ELR (cell line): ENCODE measurements at places on chromosomes 1 and 21.
A peak's percentile ranks its signal among the peaks of the same experiment; 100 is the strongest.

GRCh38 chr1:180911640-180912191, 981 bp upstream of the KIAA1614 start:
- DNase-seq: peak; percentile 55

DNA sequence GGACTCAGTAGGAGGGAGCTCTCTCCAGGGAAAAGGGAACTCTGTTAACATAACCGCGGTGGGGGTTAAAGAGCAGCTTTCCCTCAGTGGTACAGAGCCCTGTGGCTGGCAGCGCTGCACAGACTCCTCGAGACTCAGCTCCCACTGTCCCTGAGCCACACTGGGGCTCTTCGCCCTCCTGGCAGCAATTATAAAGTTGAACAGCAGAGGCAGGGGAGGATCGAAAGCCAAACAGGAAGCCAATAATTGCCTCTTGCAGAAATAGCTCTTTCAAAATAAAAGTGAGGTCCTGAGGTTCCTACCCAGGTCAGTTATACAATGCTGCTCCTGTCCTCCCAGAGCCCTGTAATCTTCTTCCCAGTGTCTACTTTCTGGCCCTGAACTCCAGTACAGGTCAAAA, 77.0 kb downstream of the FAM78B start:
- no peak for DNase-seq

GRCh38 chr1:68116643-68117235, 66.3 kb upstream of the DIRAS3 start:
- DNase-seq: peak; percentile 61

DNA sequence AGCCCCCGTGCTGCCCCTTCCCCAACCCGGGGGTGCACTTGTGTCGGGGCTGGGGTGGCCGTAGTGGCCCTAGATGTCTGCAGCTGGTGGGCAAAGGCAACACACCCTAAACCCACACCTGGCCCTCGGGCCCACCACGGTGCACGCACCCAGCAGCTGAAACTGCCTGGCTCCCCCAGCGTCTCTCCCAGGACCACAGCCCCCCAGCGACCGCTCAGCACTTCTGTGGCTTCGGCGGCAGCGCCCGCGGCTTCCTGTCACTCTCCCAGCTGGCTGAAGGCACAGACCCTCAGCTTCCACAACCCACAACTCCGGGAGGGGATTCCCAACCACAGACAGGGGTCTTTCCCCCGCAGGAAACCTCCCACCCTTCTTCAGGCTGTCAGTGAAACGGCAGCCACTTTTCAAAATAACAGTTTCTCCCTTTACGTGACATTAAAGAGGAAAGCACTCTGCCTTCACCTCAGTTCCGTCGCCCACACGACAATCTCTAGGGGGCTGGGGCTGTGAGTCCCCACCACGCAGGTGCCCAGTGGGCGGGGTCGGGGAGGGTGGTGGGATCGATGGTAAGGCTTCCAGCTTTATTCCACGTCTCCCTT, 40.7 kb upstream of the COL6A2 start:
- no peak for DNase-seq

GRCh38 chr1:182634306-182635072, 30.3 kb upstream of the RGS16 start:
- DNase-seq: no peak

DNA sequence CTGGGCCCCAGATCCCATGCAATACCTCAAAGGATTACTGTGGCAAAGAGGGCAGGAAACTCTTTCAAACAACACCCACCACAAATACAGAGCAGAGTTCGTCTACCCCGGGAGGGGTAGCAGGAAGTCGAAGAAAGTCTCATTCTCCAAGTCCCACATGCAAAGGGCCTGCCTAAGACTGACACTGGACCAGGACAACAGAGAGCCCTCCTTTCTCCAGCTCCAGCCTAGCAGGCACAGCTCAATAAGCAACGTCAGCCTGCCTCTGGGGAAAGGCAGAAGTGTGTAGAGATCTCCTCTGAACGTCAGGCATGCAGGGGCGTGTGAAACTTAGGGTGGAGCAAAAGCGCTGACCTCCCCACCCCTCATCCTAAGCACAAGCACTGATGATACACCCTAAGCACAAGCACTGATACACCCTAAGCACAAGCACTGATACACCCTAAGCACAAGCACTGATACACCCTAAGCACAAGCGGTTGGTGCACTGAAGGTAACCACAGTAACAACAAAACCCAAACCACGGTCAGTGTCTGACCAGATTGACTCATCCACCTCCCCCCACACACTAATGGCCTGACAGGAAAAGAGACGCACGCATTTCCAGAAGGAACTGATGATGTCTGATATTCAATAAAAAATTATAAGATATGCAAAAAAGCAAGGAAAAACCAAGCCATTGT, 1.3 kb downstream of the KRTAP12-3 start:
- no peak for DNase-seq

DNA sequence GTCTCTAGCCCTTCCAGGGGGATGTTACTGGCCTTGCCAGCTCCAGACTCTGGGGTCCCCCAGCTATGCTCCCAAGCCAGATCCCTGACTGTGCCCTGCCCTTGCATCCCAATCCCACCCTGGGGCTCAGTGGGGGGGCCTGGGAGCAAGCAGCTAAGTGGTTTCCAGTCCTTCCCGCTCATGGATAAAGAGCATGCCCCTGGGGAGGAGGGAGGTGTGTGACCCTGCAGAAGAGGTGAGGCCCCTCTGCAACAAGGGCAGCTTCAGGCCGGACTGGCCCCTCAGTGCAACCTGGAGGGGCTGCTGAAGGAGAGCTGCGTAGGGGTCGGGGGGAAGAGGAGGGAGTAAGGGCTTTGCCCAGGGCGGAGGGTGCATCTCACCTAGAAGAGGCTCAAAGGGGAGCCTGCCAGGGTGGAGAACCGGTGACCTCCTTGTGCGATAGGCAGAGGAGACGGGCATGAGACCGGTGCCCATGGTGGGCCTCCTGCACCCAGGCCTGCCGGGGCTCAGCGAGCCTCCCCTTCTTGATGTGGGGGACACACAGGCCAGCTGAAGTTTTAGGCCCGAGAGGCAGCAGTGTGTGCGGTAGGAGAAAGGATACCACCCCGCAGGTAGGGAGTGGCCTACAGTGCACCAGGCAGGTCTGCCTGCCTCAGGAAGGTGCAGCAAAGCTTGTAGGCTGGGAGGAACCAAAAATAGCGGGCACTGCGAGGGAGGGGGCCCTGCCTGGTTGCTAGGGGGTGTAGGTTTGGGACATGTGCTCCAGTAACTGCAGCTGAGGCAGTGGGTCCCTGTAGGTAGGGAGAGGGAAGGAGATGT, 3.1 kb downstream of the OBSCN start:
- no peak for DNase-seq

- DNase-seq: no peak
Observed at GRCh38 chr21:35198565-35198964, 149.5 kb upstream of the RUNX1 start.

GRCh38 chr1:197913495-197914276, 3.5 kb upstream of the LHX9 start:
- peak; percentile 12 for DNase-seq

DNA sequence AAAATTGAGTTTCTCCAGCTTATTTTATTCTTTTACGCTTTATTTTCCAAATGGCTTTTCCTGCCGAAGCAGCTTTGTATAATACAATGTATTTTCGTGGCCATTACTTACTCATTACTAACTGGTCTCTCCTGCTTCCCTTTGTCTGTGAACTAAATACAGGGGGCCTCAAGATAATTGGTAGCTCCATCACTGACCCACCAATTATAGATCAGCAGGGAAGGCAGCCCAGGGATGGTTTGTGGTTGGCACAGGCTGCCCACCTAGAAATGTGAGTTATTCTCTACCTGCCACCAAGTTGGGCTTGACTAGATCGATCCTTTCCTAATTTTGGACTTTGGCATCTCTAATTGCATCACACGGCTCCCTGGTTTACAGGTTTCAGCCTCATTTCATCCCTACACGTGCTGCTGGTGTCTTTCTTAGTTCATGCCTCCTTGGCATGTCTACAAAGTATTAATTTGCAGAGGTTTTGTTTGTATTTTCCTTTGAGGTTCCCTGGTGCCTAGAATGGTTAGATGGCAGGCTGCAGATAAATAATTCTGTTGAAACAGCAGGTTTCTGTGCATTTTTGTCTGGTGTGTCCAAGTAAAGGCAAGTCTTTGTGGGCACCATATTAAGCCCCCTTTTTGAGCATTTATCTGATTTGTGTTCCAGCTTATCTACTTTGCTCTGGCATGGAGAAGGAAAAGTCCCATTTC, 35.2 kb downstream of the PEX14 start:
- DNase-seq: no peak

- no peak for DNase-seq
Observed at GRCh38 chr1:30104551-30104950, 618.8 kb downstream of the MATN1 start.

DNA sequence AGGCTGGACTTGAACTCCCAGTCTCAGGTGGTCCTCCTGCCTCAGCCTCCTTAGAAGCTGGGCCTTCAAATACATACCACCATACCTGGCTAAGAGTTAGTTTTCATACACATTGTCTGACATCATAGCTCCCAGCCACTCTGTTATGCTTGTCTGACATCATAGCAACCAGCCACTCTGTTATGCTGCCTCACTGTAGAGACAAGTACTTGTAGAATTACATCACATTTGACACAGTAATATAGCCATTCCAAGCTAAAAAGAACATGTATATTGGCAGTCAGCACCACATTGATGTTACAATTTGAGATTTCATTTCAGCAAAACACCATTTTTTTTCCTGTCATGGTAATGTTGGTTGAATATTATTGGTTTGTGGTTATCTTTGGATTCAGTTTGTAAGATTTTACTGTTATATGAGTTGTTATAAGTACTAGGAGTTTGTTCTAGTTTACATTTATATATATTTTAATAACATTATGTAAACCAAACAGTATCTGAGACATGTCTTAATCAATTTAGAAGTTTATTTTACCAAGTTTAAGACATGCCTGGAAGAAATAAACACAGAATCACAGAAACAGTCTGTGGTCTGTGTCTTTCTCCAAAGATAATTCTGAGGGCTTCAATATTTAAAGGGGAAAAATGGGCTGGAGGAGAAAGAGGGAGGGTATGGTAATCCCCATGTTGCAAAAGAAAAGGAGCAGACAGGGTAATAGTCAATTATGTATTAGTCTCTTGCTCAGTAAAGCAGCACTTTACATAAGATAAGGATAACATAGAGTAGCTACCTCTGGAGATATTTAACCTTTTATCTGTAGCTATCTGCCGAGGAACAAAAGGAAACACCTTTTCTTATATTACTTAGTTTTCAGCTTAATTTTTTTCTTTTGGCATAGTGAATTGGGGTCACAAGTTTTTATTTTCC, 43.0 kb downstream of the XPR1 start:
- peak; percentile 9 for DNase-seq

DNA sequence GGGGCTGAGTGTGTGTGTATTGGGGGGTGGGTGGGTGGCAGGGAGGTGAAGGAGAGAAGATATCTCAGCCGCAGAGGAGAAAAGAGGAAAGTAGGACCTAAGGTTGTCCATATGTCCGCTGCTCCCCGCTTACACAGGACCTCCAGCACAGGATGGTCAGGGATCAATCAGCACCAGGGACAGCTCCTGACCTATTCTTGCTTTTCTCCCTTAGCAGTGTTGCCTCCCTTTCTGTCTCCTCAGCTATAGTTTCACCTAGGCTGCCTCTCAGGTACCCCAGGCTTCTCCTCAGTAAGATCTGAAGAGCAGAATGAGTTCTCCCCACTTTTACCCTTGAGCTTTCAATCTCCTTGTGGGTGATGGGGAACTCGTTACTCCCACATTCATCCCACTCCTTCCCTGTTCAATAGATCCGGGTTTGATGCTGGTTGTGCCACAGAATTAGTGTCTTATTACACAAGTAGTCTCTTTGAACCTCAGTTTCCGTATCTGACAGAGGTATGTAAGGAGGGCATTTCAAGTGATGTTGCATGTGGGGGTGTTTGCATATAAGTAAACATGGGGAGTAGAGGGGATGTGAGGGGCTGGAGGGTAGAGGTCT, 1.4 kb upstream of the DPH2 start:
- peak; percentile 51 for DNase-seq

- peak; percentile 81 for DNase-seq
Observed at GRCh38 chr1:240611619-240612480, at the start of gene GREM2. TSS of gene GREM2 (minus strand) at chr1:240612155. CDS start at chr1:240493475, 118,680 bp downstream.

DNA sequence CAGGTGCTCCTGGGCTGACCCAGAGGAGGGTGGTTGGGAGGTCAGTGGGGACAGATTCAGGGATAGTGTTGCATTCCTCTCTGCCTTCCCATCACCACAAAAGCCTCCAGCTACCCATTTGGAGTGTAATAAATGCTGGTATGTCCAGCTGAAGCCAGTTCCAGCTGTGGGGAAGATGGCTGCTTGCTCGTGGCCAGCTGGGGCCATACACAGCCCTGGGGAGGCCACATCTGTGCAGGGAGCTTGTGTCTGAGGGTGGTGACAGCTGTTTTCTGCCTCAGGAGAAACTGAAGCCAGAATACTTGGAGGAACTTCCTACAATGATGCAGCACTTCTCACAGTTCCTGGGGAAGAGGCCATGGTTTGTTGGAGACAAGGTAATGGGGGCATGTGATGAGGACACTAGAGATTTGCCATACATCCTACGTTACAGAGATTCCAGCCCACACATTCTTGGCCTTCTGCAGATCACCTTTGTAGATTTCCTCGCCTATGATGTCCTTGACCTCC, 2.7 kb downstream of the GSTM4 start:
- DNase-seq: no peak

DNA sequence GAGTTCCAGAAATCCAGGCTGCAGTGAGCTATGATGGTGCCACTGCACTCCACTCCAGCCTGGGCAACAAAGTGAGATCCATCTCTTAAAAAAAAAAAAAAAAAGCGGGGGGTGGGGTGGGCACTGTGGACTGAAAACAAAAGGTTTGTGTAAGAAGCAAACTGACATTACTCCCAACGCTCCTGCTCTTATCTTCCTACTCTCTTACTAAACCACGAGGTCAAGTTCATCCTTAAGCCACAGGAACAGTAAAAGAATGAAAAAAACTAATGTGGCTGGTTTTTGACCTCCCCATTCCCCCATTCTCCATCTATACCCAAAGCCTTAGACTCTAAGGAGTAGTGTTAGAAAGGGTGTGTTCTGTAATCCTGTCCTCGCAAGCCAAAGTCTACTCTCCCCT, 30.8 kb downstream of the TFAP2E start:
- no peak for DNase-seq

- no peak for DNase-seq
Observed at GRCh38 chr1:211939876-211940468, 95.4 kb downstream of the INTS7 start.

GRCh38 chr1:64000021-64000420, 203.4 kb upstream of the UBE2U start:
- peak; percentile 68 for DNase-seq

DNA sequence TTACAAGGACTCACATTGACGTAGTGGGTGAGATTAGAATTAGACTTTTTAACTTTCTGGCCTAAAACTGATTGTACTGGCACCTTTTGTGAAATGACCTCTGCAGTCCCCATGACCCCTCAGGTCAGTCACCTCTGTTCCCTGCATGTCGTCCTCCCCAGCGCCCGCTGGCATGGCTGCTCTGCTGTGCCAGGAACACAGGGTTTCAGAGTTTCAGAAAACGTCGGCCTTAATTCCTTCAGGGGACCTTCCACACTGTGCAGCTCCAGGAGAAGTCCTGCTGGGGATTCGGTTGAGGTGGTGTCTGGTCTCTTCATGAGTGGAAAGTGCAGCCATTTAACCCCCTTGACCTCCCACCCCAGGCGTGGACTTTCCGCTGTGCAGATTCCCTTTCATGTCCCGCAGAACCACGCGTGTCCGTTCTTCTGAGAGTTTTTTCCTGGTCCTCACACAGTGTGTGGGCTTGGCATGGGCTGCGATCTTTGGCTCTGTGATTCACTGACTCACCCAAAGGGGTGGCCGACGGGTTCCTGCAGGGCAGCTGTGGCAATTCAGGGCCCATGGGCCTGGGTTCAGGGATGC, 158.4 kb upstream of the COL6A1 start:
- DNase-seq: no peak

- DNase-seq: no peak
Observed at GRCh38 chr1:8086055-8086454, 59.9 kb upstream of the ERRFI1 start.
